NCI-H1694 treated with DMSO at 0.1 percent for 48 hours (cell line): ENCODE measurements at places on chromosomes 6 and 20.

DNA sequence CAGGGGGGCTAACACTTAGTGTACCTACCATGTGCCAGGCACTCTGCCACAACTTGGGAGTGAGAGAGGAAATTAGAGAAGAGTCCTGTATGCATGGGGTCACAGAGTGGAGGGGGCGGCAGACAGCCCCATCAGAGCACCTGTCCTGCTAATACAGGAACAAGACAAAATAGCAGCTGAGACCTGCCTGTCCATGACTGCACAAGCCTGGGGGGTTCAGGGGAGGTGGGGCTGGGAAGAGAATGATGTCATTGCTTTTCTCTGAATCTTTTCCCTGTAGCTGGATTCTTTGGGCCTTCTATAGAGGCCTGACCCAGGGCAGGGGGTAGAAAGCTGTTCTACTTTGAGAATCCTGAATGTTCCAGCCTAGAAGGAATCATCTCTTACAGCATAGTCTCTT lies 37.4 kb downstream of the FOXP4 start:
- no peak for DNase-seq

DNA sequence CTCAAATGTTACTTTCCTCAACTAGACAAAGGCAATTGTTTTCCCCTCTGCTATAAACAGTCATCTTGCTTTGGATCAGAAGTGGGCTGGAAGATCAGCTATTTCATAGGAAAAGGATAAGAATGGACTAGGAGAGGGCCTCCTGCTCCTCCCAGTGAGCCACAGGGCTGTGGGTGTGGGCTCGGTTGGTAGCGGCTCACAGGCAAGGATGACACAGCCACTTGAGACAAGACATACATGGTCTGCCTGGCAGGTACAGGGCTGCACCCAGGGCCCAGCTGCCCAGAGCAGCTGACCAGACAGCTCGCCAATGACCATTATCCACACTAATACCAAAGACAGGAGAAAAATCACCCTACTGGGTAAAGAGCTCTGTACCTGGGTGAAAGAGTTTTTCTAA lies 9.0 kb upstream of the SLA2 start:
- DNase-seq, result no peak

GRCh38 chr6:158665332-158665731 lies 15.5 kb downstream of the SYTL3 start:
- DNase-seq, result no peak

GRCh38 chr6:137315081-137315480 lies 95.9 kb upstream of the IFNGR1 start:
- no peak for DNase-seq

GRCh38 chr6:37565267-37566110 lies 65.8 kb upstream of the CCDC167 start:
- DNase-seq, result peak; percentile 89

GRCh38 chr6:20409427-20409971 lies 7.8 kb downstream of the E2F3 start:
- DNase-seq, result no peak

DNA sequence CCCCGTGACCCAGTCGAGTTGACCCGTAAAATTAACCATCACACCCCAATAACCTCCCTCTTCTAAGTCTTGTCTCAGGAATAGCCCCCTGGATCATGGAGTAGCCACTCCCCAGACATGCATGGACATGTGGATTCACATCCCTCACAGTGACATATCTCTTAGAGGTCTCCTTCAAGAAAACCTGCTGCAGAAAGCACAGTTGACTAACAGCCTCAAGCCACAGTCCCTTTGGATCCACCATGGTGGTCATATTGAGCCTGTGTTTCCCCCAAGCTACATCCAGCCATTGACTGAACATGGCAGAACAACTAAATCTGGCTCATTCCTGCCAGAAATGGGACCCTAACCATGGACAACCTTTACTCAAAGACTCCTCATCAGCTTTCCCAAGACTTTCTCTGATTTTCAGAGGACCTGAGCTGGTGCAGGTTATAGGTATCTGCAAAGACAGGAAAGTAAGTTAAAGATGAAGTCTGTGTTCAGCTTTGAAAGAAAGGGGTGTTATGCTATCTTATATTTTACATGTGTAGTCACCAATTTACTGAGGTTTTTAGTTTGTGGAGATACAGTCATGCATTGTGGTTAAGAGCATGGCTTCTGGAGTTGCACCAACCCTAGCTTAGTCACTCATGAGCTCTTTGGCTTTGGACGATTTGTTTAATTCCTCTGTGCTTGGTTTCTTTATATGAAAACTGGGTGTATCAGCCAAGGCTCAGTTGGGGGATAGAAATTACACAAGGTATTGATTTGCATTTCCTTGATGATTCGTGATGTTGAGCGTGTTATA lies 219.1 kb downstream of the MYLK4 start:
- DNase-seq, result no peak

DNA sequence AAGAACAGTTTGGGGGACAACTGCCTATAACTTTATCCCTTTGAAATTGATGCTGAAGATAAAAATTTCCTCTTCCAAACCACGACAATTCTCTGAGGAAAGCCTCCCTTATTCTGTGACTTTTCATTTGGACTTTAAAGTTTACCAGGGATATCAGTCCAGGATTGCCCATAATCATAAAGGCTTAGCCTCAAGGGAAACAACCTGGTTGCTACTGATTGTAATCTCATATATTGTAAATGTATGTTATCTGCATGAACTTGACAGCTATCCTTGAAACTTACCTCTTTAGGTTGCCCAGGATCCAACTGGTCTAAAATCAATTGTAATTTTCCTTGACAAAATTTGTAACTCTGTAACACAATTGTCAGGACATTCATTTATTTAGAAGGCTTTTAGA lies 23.8 kb downstream of the TBC1D32 start:
- no peak for DNase-seq
